ENCODE measurements at places on chromosomes 3 and 15.

GRCh38 chr3:43894176-43895049 lies 203.7 kb downstream of the ABHD5 start:
- peaks cover 2% of the 10 kb centered on the region for H3K27me3 ChIP-seq
- H3K27ac ChIP-seq: no peak overlapping the region
- no peaks in the 10 kb centered on the region for H3K36me3 ChIP-seq
- no peak for DNase-seq
- peak overlapping the region; percentile 70 for H3K4me3 ChIP-seq

DNA sequence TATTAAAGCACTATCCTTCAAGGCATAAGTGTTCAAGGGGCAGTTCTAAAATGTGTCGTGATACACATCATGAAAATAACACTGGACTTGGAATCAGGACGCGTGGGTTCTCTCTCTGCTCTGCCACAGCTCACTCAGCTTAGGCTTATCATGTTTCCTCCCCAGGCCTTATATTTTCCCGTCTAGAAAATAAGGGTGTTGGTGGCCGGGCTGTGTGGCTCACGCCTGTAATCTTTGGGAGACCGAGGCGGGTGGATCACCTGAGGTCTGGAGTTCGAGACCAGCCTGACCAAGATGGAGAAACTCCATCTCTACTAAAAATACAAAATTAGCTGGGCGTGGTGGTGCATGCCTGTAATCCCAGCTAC lies 223.0 kb downstream of the OPA1 start:
- H3K36me3 ChIP-seq: no peaks in the 10 kb centered on the region
- H3K4me3 ChIP-seq: no peak overlapping the region
- H3K27me3 ChIP-seq: peaks cover 75% of the 10 kb centered on the region
- no peak for DNase-seq
- peaks cover 10% of the 10 kb centered on the region for H3K4me1 ChIP-seq

DNA sequence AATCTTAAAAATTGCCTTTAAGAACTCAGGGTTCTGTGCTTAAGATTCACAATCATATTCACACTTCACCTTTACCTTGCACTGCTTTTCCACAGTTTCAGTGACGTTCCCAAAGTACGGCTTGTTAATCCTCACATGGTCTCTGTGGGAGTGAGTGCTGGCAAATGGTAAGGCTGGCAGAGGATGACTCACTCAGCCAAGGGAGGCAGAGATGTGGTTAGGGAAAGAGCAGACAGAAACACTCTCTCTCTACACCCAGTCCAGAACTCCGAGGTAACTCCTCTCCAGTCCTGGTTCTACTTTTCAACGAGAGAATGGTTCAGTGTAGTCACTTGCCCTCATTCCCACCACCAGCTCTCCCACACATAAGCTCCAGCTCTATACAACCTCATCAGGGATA lies 33.1 kb downstream of the RASGRP1 start:
- DNase-seq: no peak
- H3K4me1 ChIP-seq: peaks cover 5% of the 10 kb centered on the region
- H3K27me3 ChIP-seq: peaks cover 16% of the 10 kb centered on the region
- no peaks in the 10 kb centered on the region for H3K36me3 ChIP-seq
- no peak overlapping the region for H3K4me3 ChIP-seq

DNA sequence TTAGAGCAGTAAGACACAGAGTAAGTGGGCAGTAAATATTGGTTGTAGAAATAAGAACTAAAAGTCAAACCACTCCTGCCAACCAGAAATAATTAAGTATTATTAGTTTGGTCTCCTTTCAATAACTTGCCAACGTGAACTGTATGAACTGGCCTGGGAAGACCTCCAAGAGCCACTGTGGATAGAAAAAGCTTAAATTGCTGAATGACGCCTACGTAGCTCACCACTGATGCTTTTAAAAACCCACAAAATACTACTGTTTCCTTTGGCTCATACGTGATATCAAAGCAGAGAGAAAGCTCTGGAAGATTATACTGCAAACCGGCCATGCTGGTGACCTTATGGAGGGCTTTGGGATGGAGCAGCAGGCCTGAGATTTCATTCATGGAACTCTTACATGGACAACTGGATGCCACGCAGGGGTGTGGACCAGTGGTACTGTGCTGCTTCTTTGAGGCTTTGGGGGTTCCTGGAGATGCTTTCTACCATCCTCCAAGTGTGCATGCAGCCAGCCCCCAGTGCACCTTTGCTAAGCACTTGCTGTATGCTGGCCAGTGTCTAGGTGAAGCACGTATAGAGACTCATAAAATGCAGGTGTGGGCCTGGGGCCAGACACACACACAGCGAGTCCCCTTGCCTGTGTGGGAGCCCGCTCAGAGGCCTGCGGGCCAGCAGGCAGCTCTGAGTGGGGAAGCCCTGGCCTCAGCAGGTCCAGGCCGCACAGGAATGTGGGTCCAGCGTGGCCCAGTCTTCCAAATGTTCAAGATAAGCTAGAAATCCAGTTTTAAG lies 66.8 kb downstream of the ABTB1 start:
- H3K36me3 ChIP-seq: peaks cover 5% of the 10 kb centered on the region
- no peak overlapping the region for H3K4me3 ChIP-seq
- no peak for DNase-seq
- H3K27ac ChIP-seq: peak overlapping the region; percentile 57

- no peak overlapping the region for H3K27ac ChIP-seq
- H3K4me1 ChIP-seq: no peaks in the 10 kb centered on the region
- H3K4me3 ChIP-seq: no peak overlapping the region
- H3K36me3 ChIP-seq: no peaks in the 10 kb centered on the region
- no peaks in the 10 kb centered on the region for H3K27me3 ChIP-seq
Measured at GRCh38 chr3:2623436-2623835, 486.7 kb downstream of the IL5RA start.

- no peaks in the 10 kb centered on the region for H3K36me3 ChIP-seq
- H3K4me1 ChIP-seq: no peaks in the 10 kb centered on the region
- H3K4me3 ChIP-seq: no peak overlapping the region
- DNase-seq: no peak
- no peaks in the 10 kb centered on the region for H3K27me3 ChIP-seq
- H3K27ac ChIP-seq: no peak overlapping the region
Measured at GRCh38 chr3:124107104-124107890, 115.4 kb upstream of the ROPN1 start.

DNA sequence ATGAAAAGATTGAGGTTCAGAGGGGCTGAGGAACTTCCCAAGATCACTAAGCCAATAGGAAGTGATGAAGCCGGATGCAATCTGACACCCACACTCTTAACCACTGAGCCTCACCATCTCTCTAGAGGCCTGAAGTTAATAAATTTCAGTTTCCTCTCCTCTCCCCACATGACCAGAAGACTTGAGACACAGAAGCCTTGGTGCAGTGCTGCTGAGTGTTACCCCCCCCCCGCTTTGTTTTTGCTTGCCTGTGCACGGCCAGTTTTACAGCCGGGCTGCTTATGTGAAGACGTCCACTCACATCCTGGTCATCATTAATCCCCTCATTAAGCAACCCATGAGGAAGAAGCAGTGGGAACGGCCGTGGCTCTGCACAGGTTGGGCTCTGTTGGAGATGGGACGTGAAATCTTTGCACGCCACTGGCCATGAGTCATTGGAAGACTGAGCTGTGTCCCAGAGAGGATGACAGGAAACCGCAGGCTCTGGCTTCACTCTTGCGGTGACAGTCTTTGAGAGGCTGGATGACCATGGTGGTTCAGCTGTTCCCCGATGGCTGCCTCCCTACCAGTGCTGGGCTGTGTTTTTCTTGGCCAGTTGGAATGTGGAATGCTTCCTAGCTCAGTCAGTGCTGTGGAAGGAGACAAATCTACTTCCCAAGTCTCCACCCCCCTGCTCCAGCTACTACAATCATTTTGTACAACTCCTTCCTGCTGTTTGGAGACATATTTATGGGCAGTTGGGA lies 232.6 kb upstream of the LRTM1 start:
- no peaks in the 10 kb centered on the region for H3K27me3 ChIP-seq
- H3K36me3 ChIP-seq: no peaks in the 10 kb centered on the region
- H3K27ac ChIP-seq: peak overlapping the region; percentile 87
- DNase-seq: peak; percentile 86
- H3K4me3 ChIP-seq: peak overlapping the region; percentile 32
- H3K4me1 ChIP-seq: peaks cover 30% of the 10 kb centered on the region

- H3K4me1 ChIP-seq: peaks cover 1% of the 10 kb centered on the region
- H3K27ac ChIP-seq: no peak overlapping the region
- DNase-seq: no peak
- peaks cover 75% of the 10 kb centered on the region for H3K36me3 ChIP-seq
- no peaks in the 10 kb centered on the region for H3K27me3 ChIP-seq
Measured at GRCh38 chr3:128063865-128064264, 11.6 kb downstream of the SEC61A1 start.

GRCh38 chr15:25238716-25239470 lies 199.9 kb downstream of the UBE3A start:
- no peak overlapping the region for H3K4me3 ChIP-seq
- no peaks in the 10 kb centered on the region for H3K27me3 ChIP-seq
- no peaks in the 10 kb centered on the region for H3K4me1 ChIP-seq
- DNase-seq: no peak

DNA sequence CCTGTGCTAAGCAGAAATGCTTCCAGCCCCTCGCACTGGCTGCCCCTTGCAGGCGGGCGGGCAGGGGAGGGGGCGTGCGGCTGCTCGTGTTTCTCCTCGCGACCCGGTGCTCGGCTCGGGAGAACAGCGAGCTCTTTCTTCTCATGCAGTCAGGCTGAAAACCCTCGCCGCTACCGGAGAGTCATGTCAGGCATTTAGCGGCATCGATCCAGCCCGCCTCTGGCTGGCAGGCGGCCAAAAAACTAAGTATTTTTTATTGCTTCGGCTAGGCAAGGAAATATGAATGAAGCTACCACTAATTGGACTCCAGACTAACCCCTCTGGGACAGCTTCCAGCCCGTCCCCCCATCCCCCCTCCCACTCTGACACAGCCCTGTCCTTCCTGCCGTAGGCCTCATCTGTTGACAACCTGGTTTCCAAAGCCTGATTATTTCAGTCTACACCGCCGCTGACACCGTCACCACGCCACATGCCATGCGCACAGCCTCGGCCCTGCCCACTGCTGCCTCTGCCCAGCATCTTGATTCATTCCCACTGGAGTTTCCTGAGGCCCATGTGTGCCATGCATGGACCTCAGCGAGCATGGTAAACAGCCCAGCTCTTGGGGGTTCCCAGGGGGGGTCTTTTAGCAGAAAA lies 35.3 kb downstream of the TLE3 start:
- DNase-seq: no peak
- H3K36me3 ChIP-seq: peaks cover 36% of the 10 kb centered on the region
- peaks cover 21% of the 10 kb centered on the region for H3K4me1 ChIP-seq
- H3K4me3 ChIP-seq: peak overlapping the region; percentile 6
- no peak overlapping the region for H3K27ac ChIP-seq

DNA sequence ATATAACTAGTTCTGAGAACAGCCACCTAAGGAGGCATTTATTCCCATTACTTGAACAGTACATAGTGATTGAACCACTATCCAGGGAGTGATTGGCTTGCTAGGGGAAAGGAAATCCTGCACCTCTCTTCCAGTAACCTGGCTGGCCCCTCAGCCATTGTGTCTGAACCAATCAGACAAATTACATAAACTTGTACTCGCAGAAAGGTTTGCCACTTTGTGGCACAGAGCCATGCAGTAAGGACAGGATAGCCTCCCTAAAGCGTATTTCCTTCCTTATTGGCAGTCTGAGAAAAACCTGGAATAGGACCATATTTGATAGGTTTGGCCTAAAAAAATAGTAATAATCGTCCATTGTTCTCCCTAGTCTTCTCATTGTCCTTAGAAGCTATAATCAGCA lies 19.0 kb downstream of the CMSS1 start:
- H3K27ac ChIP-seq: no peak overlapping the region
- H3K27me3 ChIP-seq: no peaks in the 10 kb centered on the region
- DNase-seq: no peak
- no peaks in the 10 kb centered on the region for H3K36me3 ChIP-seq
- H3K4me3 ChIP-seq: no peak overlapping the region

DNA sequence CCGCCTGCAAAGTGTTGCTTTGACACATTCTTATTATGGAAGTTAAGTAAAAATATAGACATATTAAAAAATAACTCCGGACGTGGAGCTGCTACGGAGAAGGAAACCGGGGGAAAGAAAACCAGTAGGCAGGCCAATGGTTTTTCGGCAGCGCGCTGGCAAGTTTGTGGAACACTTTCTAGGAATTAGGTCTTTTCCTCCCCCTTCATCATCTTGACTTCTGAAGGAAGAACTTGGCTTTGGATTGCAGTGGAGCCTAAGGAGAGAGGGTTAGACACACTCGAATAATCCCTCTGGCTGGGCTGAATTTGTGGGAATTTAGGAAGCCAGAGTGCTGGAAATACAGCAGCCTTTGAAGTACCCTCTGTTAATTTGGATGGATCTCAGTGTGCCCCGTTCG lies 317 bp downstream of the ROBO2 start:
- H3K36me3 ChIP-seq: no peaks in the 10 kb centered on the region
- H3K4me1 ChIP-seq: peaks cover 25% of the 10 kb centered on the region
- peak overlapping the region; percentile 95 for H3K4me3 ChIP-seq
- peak overlapping the region; percentile 88 for H3K27ac ChIP-seq
- H3K27me3 ChIP-seq: no peaks in the 10 kb centered on the region
- DNase-seq: no peak

GRCh38 chr3:192958219-192958872 lies 40.7 kb upstream of the MB21D2 start:
- no peaks in the 10 kb centered on the region for H3K4me1 ChIP-seq
- H3K36me3 ChIP-seq: no peaks in the 10 kb centered on the region

GRCh38 chr3:101066711-101067129 lies 73.5 kb upstream of the ABI3BP start:
- peaks cover 82% of the 10 kb centered on the region for H3K4me1 ChIP-seq
- H3K4me3 ChIP-seq: peak overlapping the region; percentile 20
- H3K27ac ChIP-seq: peak overlapping the region; percentile 97
- no peak for DNase-seq

- H3K27ac ChIP-seq: no peak overlapping the region
- H3K27me3 ChIP-seq: peaks cover 19% of the 10 kb centered on the region
- peaks cover 5% of the 10 kb centered on the region for H3K4me1 ChIP-seq
- no peaks in the 10 kb centered on the region for H3K36me3 ChIP-seq
- H3K4me3 ChIP-seq: peak overlapping the region; percentile 1
Measured at GRCh38 chr15:76190070-76190564, 121.2 kb downstream of the ETFA start.

- H3K36me3 ChIP-seq: no peaks in the 10 kb centered on the region
- peaks cover 8% of the 10 kb centered on the region for H3K27me3 ChIP-seq
- peaks cover 1% of the 10 kb centered on the region for H3K4me1 ChIP-seq
- no peak for DNase-seq
- H3K4me3 ChIP-seq: no peak overlapping the region
Measured at GRCh38 chr3:143951351-143951971, 20.2 kb upstream of the DIPK2A start.

DNA sequence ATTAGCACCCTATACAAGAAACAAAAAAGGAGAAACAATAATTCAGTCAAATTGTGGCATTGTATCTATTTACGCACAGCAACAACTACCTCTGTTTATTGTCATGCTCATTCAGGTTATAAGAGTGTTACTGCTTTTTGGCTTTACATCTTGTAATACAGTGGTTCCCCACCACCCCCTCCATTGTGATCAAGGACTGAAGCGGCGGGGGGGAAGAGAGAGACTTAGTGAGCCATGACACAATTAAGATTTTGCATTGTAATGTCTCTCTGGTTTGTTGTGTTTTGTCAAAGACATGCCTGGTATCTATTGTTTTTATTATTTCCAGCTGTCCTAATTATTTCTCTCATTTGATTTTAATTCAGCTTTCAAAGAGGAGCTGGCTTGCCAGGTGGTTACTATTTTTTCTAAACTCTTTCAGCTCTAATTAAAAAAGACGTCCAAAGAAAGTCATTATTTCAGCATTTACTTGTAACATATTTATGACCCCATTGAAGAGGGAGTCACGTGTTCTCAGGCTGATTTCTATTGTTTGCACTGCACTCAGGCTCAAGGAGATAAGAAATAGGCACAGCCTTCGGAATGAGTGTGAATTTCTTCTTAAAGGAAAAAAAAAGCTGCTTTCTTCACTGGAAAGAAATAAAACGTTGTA lies 234.4 kb upstream of the TBL1XR1 start:
- no peaks in the 10 kb centered on the region for H3K27me3 ChIP-seq
- no peaks in the 10 kb centered on the region for H3K36me3 ChIP-seq
- H3K4me1 ChIP-seq: peaks cover 12% of the 10 kb centered on the region
- no peak for DNase-seq

All from osteocyte (in vitro differentiated cells).